ENCODE measurements at places on chromosomes 5 and 9.

DNA sequence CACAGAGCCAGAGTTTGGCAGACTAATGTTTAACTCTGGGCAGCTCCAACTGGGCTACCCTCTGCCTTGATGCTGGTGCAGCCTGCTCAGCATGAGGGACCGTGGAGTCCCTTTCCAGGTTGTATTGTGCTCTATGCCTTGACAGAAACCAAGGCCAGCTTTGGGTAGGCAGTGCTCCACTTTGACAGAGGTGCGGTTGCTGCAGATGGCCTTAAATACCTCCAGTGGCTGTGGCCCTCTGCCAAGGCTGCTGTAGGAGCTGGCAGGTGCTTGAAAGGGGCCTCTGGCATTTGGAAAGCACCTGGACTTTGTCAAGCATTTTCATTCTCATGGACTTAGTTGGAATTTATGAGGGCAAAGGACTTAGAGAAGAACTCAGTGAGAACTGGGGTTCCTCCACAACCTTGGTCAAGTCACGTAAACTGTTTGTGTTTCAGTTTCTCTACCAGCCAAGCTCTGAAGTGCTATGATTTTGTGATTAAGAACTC is 249.7 kb upstream of the ZNF462 start:
- DNase-seq, result no peak

DNA sequence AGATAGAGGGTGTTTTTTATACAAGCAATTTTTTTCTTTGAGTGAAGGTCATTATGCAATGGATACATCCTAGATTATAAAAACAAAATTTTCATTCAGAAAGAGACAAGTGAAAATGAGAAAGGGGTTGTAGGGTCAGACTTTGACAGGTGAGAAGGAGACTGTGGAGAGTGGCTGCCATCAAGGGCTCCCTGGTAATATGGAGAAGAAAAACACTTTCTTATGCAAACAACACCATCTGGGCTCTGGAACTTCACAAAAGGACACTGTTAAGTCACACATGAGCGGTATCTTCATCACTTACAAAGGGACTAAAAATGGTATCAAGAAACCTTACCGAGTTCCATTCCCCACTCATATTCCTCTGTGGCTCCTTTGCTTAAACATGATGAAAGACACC is 23.5 kb downstream of the C7 start:
- DNase-seq, result no peak

DNA sequence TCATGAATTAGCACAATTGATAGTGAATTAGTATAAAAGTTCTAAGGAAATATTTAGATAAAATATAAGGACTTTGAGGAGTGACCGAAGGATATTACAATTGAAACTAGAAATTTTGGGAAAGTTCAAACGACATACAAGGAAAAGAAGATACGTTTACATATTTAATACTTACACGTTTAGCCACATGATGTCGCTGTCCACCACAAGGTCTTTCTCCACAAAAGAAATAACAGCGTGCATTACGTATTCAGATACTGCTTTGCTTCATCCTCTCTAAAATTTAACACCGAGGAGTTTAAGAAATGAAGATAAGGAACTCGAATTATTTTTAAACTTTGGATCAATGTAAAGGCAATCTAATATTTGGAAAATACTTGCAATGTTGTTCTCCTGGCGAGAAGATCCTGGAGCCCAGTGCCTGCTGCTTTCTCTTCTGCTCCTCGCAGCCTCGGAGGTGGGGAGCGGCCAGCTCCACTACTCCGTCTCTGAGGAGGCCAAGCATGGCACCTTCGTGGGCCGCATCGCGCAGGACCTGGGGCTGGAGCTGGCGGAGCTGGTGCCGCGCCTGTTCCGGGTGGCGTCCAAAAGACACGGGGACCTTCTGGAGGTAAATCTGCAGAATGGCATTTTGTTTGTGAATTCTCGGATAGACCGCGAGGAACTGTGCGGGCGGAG is at the start of gene PCDHA3:
PCDHA3 (plus strand) TSS at position 242 of the 678 bp plus-strand sequence.
- no peak for DNase-seq

DNA sequence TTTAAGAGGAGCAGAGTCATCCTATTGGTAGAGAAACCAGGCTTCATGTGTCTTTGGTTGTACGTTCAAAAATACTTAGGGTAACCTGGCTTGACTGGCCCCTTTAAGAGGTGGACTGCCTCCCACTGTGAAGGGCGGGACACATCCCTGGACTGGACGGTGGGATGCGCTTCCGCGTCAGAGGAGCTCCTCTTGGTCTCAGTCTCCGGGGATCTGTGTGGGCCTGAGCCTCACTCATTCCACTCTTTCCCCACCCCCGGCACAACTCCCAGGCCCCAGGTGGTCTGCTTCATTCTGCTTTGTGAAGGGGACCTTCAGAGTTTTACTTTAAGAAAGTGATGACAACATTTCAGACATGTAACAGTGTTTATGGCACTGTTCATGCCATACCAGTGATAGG is 601.1 kb downstream of the IRX1 start:
- no peak for DNase-seq

DNA sequence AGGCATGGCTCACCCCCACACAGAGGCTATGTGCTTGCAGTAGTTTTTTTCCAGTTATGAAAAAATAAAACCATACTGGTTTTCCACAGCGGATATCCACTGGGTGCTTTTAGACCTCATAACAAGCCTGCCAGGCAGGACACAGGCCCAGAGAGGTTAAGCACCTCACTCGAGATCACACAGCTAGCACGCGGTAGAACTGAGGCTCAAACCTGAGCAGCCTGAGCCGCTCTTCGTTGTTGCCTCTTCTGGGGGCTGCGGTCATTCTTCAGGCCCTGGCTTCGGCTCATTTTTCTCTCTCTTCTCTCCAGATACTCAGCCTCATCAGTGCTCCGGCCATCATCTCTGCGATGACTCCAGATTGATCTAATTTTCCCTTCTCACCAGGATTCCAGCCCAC is 196.0 kb downstream of the TTLL11 start:
- DNase-seq, result no peak
